Fibroblast of skin of abdomen (primary cell): ENCODE measurements at places on chromosomes 3 and 15.
A peak's percentile ranks its signal among the peaks of the same experiment; 100 is the strongest.

GRCh38 chr15:37104424-37104981 lies 4.2 kb upstream of the MEIS2 start:
- DNase-seq, result no peak

GRCh38 chr3:190194506-190194905 lies 73.8 kb upstream of the P3H2 start:
- DNase-seq, result no peak

DNA sequence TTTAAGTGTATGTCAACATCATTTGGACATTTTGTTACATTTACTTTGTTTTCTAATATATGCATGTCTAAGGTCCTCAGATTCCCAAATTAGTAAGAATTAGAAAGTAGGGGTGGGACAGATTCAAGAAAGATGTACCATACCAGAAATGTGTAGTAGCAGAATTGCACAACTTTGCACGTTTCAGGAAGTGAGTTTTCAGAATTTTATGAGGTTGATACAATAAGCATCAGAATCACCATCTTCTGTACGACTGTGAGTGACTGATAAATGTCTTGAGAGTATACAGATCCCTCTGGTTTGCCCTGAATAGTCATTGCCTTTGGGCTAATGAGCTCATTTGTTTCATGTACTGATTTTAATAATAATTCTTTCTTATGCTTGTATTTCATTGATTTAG lies 9.3 kb downstream of the ARIH2 start:
- no peak for DNase-seq

DNA sequence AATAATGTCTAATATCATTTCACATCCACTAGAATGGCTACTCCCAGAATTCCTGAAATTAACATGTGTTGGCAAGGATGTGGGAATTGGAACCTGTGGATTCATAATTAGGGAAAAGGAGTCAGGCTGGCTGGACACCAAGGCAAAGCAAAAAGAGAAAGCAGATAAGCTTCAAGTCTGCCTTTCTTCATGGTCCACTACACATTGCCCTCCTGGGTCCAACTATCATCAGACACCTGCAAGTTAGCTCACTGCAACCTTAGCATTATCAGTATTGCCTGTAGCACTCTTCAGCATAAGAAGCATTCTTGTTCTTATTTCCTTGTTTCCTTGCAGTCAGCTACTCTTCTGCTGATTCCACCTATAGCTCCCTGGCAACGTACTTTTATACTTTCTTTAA lies 124.3 kb downstream of the ZNF280D start:
- DNase-seq, result no peak

- DNase-seq, result no peak
Observed at GRCh38 chr3:168141405-168141998, 45.8 kb upstream of the GOLIM4 start.

- DNase-seq, result peak; percentile 94
Observed at GRCh38 chr3:197456261-197457091, 99.3 kb downstream of the BDH1 start.

GRCh38 chr3:20222274-20222673 lies 36.3 kb upstream of the SGO1 start:
- DNase-seq, result no peak

DNA sequence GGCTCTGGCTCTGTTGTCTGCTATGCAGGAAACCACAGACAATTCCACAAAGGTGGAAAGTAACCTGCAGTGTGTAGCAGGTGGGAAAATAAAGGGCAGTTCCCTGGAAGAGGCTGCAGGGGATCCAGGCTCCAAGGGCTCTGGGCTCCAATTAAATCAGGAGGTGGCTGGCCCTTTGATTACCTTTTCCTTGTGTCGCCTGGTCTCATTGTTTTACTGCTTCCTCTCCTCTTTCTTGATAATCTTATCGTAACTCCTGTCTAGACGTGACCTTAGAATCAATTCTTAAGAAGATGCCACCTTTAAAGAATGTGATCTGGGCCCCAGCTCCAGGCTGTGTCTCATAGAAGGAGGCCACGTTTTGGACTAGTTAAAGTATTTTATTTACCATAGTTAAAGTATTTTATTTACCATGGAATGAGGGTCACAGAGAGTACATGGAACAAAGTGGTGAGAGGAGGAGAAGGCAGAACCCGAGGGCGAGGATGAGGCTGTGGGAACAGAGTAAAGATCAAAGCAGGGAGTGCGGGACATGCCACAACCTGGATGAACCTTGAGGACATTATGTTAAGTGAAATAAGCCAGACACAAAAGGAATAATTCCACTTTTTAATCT lies 237.5 kb upstream of the STT3B start:
- no peak for DNase-seq

DNA sequence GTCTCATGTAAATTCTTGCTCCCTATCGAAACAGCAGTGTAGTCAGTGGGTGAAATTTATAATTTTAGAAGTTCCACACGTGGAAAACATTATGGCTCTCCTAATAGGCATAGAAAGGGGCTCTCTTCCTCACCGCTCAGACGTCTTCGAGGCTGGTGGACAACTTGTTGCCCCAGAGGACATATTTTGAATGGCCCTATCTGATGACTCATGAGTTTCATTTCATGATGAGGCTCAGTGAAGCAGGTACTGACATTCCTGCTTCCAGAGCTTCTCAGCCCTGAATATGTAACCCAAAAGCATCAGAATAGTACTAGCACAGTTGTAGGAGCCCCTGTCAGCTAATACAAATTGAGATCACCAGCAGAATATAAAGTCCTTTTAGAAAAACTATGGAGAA lies 117.9 kb downstream of the HERC1 start:
- no peak for DNase-seq

- peak; percentile 29 for DNase-seq
Observed at GRCh38 chr3:195385526-195385925, 57.3 kb downstream of the ACAP2 start.

DNA sequence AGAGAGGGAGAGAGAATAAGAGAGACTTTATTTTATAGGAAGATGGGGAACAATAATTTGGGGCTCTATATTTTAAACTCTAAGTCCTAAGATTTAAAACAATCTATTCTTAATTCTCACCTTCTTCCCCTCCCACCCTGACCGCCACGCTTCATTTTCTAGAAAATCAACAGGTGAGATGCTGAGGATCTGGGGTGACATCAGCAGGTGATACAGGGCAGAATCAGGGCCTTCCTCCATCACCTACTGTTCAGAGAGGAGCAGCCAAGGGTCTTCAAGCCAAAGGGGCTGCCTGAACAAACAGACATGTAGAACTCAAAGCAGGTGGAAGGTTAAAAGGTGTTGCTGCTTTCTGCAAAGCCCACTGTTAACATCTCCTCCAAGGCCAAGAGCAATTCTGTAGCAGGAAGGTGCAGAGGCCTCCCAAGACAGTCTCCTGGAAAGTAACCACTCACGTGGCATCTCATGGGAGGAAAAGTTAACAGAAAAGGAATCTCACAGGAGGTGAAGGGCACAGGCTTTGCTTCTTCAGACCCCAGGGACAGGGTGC lies 183.6 kb upstream of the TLE3 start:
- no peak for DNase-seq

- no peak for DNase-seq
Observed at GRCh38 chr3:155863072-155863784, 7.2 kb upstream of the GMPS start.

GRCh38 chr15:64687688-64688087 lies 87.7 kb downstream of the RBPMS2 start:
- no peak for DNase-seq

GRCh38 chr3:82128271-82128670 lies 366.8 kb upstream of the GBE1 start:
- no peak for DNase-seq

DNA sequence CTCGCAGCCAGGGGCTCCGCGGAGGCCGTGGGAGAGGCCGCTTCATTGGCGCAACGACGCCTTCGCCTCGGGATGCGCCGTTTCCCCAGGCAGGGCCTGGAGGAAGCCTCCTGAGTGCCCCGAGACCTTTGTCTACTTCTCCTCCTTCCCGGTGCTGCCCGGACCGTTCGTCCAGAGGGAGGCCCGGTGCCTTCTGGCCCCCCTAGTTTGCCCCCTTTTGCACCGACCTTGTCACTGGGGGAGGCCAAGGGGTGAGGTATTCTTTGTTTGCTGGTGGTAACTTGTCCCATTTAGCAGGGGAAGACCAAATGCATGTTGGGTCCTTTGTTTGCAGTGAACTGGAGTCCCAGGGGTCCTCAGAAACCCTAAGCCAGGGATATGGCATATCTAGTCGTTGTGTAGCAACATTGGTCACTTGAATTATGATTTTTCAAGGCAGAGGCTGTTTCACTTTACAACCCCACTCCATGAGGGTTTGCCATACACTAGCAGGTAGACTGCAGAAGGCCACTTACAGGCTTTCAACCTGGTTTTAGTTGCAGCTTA lies 615 bp downstream of the DHX30 start:
- DNase-seq, result peak; percentile 4

DNA sequence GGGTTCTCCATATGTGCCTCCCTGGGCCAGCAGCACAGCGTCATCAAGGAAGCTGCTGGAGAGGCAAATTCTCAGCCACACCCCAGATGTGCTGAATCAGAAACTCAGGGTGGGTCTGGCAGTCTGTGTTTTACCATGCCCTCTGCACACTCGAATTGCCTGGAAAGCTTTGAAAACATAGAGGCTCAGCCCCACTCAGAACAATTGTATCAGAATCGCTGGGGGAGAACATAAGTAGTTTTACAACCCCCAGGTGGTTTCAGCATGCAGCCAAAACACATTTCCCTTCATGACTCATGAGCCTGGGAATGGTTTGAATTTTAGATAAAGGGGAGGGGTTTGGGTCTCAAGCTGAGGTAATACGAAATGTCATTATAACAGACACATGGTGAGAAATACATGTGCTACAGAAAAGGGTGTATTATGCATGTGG lies 9.6 kb downstream of the TGM4 start:
- DNase-seq, result peak; percentile 97

DNA sequence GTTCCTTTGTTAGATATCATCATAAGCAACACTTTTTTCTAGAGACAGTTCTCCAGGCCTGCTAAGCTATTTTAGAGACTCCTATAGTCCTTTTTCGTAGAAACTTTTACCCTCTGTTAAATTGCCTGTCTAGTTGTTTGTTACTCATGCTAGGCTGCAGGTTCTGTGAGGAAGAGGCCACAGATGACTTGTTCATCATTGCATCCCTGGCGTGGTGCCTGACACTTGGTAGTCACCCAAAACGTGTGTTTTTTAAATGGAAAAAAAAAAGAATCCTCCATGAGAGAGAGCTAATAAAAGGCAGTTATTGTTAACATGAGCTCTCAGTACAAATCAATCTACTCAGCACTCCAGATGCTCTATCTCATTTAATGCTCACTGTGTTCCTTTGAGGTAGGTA lies 35.1 kb downstream of the CCDC54 start:
- peak; percentile 62 for DNase-seq

- no peak for DNase-seq
Observed at GRCh38 chr3:141539431-141540187, 52.8 kb downstream of the RASA2 start.

- peak; percentile 71 for DNase-seq
Observed at GRCh38 chr15:72203507-72203837, 5.9 kb upstream of the GRAMD2A start.

DNA sequence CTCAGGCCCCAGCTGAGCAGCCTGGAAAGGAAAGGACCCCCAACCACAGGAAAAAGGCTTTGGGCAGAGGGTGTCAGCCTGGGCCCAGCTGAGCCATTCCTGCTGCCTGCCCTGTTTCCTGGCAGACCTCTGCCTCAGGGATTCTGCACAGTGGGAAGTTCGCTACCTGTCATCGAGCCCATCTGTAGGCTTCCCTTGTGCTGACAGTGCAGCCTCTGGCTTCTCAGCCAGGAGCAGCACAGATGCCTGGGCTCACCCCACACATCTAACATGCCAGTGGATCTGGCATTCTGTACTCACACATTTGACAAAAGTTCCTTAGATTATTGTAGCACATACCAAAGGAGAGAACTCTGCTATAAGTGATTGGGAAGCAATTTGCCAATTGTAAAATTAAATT lies 202.2 kb downstream of the SSR3 start:
- DNase-seq, result no peak

DNA sequence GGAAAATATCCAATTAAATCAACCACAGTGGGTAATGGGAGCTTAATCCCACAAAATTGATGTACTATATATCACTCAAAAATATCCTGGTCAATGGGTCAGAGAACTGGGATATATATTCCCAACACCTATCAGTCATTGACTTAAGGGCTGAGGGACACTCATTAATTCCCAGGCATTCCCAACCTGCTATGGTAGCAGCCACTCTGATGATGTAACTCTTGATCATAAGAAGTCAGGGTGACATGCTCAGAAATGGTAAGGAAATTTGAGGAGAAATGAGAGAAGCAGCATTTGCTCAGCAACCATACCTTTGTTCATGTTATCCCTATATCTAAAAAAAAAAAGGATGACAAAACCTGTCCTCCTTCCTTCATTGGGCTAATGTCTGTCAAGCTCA lies 3.1 kb upstream of the PLOD2 start:
- no peak for DNase-seq

DNA sequence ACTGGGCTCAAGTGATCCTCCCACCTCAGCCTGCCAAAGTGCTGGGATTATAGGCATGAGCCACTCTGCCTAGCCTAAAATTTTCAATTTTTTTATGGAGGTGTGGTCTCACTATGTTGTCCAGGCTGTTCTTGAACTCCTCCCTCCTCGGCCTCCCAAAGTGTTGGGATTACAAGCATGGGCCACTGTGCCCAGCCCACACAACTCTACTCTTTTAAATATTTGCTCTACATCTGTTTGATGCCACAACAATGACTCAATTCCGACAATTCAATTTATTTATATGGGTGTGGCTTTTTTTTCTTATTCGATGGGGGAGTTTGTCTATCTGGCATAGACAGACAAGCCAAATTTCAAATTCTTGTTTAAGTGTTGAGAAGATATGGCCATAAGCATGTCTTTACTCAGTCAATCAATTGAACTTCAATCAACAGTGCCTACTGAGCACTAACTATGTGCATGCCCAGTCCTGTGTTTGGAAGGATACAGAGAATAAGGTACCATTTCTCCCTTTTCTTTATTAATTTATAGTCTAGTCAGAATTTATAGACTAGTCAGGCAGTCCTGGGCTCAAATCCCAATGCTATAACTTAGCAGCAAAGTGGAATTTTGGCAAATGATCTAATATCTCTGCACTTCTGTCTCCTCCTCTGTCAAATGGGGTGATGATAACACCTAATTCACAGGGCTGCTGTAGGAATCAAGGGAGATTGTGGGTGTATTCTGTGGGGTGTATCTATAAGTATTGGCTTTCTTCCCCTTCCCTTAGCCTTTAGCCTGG lies 54.6 kb upstream of the PIAS1 start:
- DNase-seq, result peak; percentile 40

DNA sequence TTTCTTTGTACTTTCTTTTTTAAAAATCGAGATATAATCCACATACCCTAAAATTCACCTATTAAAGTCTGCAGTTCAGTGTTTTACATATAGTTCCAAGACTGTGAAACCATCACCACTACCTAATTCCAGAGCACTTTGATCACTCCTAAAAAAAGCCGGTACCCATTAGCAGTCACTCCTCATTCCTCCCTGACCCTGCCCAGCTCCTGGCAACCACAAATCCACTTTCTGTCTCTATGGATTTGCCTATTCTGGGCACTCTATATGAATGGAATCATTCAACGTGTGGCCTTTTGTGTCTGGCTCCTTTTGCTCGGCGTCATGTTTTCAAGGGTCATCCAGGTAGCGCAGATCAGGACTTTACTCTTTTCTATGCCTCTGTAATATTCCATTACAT lies 17.3 kb downstream of the TRPM1 start:
- no peak for DNase-seq
